ENCODE measurements at places on chromosomes 2 and 18. TPM values are rescaled to one million over a fixed set of nuclear protein-coding genes. Genes with fewer than 3 reads are reported as not detected.
A peak's percentile ranks its signal among the peaks of the same experiment; 100 is the strongest.

DNA sequence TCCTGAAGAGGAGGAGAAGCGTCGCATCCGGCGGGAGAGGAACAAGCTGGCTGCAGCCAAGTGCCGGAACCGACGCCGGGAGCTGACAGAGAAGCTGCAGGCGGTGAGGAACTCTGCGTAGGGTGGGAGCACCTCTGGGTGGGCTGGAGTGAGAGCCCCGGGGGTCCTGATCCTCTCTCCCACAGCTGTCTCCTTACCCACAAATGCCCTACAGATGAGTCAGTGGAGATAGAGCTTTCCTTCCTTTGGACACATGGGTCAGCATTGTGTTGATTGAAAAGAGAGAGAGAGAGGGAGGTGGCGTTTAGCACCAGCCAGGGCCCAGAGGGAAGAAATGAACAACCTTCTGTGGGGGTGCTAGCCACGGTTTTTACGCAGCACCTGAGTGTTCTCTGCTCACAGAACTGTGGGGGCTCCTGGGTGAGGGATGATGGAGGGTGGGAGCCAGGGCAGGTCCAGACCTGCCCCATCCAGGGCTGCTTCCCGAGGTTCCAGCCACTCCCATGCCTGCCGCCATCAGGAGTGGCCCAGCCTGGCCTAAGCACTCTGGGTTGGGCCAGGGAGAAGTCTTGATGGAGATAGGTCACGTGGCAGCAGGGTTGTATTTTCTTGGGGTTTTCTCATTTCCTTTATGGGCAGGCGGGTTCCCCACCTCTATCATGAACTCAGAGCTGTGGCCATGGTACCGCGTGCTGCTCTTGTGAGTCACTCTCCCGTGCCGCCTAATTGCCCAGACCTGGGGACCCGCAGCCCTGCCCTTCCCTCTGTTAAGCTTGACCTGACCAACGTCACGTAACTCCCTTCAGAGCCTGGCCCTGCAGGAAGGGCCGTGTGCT lies 16.3 kb downstream of the FOSL2 start:
- no peaks in the 10 kb centered on the region for H3K27me3 ChIP-seq
- peak overlapping the region; percentile 11 for H3K4me3 ChIP-seq
- H3K4me1 ChIP-seq, result peaks cover 60% of the 10 kb centered on the region
- peaks cover 17% of the 10 kb centered on the region for H3K36me3 ChIP-seq
- peak overlapping the region; percentile 69 for H3K27ac ChIP-seq

GRCh38 chr2:2482851-2483250 lies 151.8 kb upstream of the MYT1L start:
- no peak for DNase-seq
- H3K27ac ChIP-seq, result no peak overlapping the region
- no peaks in the 10 kb centered on the region for H3K4me1 ChIP-seq
- no peak overlapping the region for H3K4me3 ChIP-seq
- H3K36me3 ChIP-seq, result no peaks in the 10 kb centered on the region

DNA sequence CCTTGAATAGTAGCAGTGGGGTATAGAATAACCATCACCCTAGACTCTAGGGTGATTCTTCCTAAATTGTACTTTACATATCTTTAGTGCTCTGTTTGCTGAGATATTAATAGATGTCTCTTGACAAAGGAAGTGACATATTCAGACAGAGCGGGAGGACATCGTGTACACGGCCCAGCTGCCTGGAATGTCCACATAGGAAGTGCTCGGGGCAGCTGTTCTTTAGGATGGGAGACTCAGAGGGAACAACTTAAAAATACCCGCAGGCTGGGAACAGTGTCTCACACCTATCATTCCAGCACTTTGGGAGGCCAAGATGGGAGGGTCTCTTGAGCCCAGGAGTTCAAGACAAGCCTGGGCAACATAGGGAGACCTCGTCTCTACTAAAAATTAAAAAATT lies 206.1 kb downstream of the FAM210A start:
- no peak overlapping the region for H3K4me3 ChIP-seq
- H3K27ac ChIP-seq, result no peak overlapping the region
- no peaks in the 10 kb centered on the region for H3K27me3 ChIP-seq
- no peaks in the 10 kb centered on the region for H3K4me1 ChIP-seq
- no peak for DNase-seq

GRCh38 chr18:445055-445454 lies 55.4 kb downstream of the COLEC12 start:
- H3K4me3 ChIP-seq, result no peak overlapping the region
- DNase-seq, result no peak
- H3K4me1 ChIP-seq, result no peaks in the 10 kb centered on the region
- H3K27ac ChIP-seq, result no peak overlapping the region
- no peaks in the 10 kb centered on the region for H3K27me3 ChIP-seq

GRCh38 chr2:163348857-163349380 lies 386.9 kb downstream of the FIGN start:
- no peak overlapping the region for H3K27ac ChIP-seq
- H3K36me3 ChIP-seq, result no peaks in the 10 kb centered on the region
- no peaks in the 10 kb centered on the region for H3K4me1 ChIP-seq
- H3K4me3 ChIP-seq, result no peak overlapping the region

DNA sequence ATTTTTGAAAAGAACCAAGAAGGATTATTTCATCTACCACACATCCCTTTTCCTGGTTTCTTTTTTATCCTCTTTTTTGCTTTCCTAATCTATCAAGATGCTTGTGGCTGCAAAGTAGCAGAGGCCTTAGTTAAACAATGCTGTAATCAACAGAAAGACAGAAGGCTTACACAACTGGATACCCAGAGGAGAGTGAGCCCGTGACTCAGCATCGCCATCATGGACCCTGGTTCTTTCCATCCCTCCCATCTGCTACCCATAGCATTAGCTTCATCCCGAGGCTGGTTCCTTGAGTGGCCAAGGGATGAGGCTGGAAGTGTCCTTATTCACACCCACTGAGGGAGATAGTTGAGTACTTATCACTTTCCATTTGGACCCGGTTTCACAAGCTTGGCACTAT lies 7.5 kb upstream of the HAAO start:
- H3K4me1 ChIP-seq, result no peaks in the 10 kb centered on the region
- peaks cover 5% of the 10 kb centered on the region for H3K27me3 ChIP-seq
- H3K27ac ChIP-seq, result no peak overlapping the region
- no peak for DNase-seq

DNA sequence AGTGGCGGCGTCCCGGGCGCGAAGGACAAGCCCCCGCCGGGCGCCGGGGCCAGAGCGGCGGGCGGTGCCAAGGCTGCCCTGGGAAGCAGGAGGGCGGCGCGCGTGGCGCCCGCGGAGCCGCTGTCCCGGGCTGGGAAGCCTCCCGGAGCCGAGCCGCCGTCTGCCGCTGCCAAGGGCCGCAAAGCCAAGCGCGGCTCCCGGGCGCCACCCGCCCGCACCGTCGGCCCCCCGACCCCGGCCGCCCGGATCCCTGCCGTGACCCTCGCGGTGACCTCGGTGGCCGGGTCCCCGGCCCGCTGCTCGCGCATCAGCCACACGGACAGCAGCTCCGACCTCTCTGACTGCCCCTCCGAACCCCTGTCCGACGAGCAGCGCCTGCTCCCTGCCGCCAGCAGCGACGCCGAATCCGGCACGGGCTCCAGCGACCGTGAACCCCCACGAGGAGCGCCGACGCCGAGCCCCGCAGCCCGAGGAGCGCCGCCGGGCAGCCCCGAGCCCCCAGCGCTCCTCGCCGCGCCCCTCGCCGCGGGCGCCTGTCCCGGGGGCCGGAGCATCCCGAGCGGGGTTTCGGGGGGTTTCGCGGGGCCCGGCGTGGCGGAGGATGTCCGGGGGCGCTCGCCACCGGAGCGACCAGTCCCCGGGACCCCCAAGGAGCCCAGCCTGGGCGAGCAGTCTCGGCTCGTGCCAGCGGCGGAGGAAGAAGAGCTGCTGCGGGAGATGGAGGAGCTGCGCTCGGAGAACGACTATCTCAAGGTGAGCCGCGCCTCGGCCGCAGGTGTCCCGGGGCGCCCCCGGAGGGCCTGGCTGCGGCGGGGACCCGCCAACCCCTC lies 820 bp downstream of the MTCL1 start:
- H3K4me1 ChIP-seq, result peaks cover 26% of the 10 kb centered on the region
- no peak for DNase-seq
- no peak overlapping the region for H3K27ac ChIP-seq
- peaks cover 29% of the 10 kb centered on the region for H3K27me3 ChIP-seq
- no peak overlapping the region for H3K4me3 ChIP-seq

DNA sequence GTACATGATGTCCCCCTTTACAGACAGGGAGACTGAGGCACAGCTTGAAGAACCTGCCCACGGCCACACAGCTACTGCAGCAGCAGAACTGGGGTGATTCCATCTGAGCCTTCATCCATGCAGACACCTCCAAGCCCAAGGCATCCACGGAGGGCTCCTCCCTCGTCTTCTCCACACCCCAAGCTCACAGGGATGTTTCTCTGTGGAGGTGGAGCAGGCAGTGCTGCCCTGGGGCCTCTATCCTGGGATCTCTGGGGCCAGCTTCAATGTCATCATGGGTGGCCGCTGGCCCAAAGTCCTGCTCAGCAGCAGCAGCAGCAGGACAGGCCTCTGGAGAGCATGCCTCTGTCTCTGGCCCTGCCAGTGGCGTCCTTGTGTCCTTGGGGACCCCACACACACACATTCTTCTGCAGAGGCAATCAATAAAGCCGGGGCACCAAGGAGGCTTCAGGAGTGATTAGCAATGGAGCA lies 31.2 kb downstream of the ADI1 start:
- no peak overlapping the region for H3K4me3 ChIP-seq
- H3K36me3 ChIP-seq, result no peaks in the 10 kb centered on the region
- H3K27ac ChIP-seq, result no peak overlapping the region
- DNase-seq, result no peak

- H3K36me3 ChIP-seq, result no peaks in the 10 kb centered on the region
- no peak overlapping the region for H3K27ac ChIP-seq
- DNase-seq, result no peak
- no peaks in the 10 kb centered on the region for H3K4me1 ChIP-seq
- no peak overlapping the region for H3K4me3 ChIP-seq
- no peaks in the 10 kb centered on the region for H3K27me3 ChIP-seq
Observed at GRCh38 chr2:173249661-173250641, 104.7 kb upstream of the CDCA7 start.

GRCh38 chr2:195322324-195322723 lies 334.7 kb upstream of the SLC39A10 start:
- DNase-seq, result no peak
- no peak overlapping the region for H3K27ac ChIP-seq
- no peaks in the 10 kb centered on the region for H3K36me3 ChIP-seq
- H3K4me3 ChIP-seq, result no peak overlapping the region
- H3K4me1 ChIP-seq, result peaks cover 11% of the 10 kb centered on the region

ANO7 gene
- total RNA-seq, result 0.81 TPM

ERMN gene
- total RNA-seq, result 3.5 TPM

CBLN2 gene
- total RNA-seq, result not detected

CREG2 gene
- not detected for total RNA-seq

COL6A3 gene
- 2.1 TPM for total RNA-seq

Measured in CD4-positive, alpha-beta memory T cell (primary cell).